Activated T-cell treated with anti-CD3 and anti-CD28 coated beads for 1 hour (primary cell): ENCODE measurements at places on chromosomes 2 and 18.

GRCh38 chr18:49464718-49465598 is 4.5 kb upstream of the DYM start:
- no peak for DNase-seq

DNA sequence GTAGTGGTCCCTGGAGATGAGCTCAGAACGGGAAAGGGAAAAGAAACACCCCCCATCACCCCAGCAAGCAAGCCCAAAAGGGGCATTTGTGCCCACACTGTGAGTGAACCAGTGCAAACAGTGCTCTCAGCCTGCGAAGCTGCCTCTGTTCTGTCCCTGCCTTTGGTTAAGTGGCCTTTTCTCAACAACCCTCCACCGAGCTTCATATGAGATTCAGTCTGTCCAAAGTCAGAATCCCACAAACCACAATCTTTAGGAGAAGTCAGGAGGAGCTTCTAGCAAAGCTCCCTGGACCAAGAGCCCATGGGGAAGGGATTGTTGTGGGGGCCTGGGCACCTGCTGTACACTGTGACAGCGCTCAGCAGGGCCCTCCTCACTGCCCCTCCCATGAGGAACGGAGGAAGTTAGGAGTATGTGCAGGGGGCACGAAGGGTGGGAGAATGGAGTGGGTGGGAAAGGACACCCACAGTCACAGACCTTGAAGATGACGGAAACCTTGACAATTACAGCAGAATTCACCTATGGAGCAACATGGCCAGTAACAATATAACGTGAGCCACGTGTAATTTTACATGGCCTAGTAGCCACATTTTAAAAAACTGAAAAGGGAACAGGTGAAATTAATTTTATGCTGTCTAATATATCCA is 119.5 kb downstream of the SMAD7 start:
- no peak for DNase-seq

GRCh38 chr18:56715121-56715520 is 64.0 kb downstream of the WDR7 start:
- DNase-seq, result no peak

- DNase-seq, result no peak
Observed at GRCh38 chr2:75820693-75821092, 110.0 kb upstream of the GCFC2 start.

GRCh38 chr2:216130346-216130971 is 21.3 kb downstream of the XRCC5 start:
- DNase-seq, result no peak
